SJCRH30 (cell line): ENCODE measurements at places on chromosomes 1 and 21. TPM values are rescaled to one million over a fixed set of nuclear protein-coding genes. Genes with fewer than 3 reads are reported as not detected.

- peaks cover 3% of the 10 kb centered on the region; the same call in 1 of the 2 replicates for H3K4me1 ChIP-seq
- no peak overlapping the region for H3K4me3 ChIP-seq
- no peaks in the 10 kb centered on the region for H3K36me3 ChIP-seq
- no peaks in the 10 kb centered on the region for H3K27me3 ChIP-seq
- no peak overlapping the region for H3K27ac ChIP-seq
Measured at GRCh38 chr1:116574581-116575291, 3.9 kb upstream of the CD58 start.

DNA sequence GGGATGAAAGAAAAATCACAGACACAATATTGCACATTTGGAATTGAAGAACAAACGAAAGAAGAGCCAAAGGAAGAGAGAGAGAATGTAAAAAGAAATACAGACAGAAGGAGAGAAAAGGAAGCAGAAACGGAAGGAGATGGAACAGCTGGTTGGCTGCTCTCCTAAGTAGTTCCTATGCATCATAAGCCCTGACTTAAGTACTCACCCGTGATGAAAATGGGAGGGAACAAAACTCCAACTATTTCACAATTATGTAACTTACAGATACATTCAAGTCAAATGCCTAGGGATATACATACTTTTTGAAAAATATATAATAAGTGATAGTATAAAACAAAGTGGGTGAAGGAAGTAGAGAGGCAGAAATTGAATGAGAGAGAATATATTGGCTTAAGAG is 88.5 kb downstream of the TTLL7 start:
- no peak overlapping the region for H3K4me3 ChIP-seq
- no peaks in the 10 kb centered on the region for H3K27me3 ChIP-seq
- no peak for DNase-seq
- peaks cover 4% of the 10 kb centered on the region; the same call in 1 of the 2 replicates for H3K4me1 ChIP-seq
- peaks cover 28% of the 10 kb centered on the region for H3K36me3 ChIP-seq

- 0 out of 2 replicates have a peak, but pooled peaks cover 4% of the 10 kb centered on the region for H3K27me3 ChIP-seq
- no peaks in the 10 kb centered on the region for H3K4me1 ChIP-seq
- H3K4me3 ChIP-seq, result no peak overlapping the region
- no peak for DNase-seq
- H3K27ac ChIP-seq, result no peak overlapping the region
- H3K36me3 ChIP-seq, result no peaks in the 10 kb centered on the region
Measured at GRCh38 chr1:24257373-24257772, 61.8 kb upstream of the GRHL3 start.

DNA sequence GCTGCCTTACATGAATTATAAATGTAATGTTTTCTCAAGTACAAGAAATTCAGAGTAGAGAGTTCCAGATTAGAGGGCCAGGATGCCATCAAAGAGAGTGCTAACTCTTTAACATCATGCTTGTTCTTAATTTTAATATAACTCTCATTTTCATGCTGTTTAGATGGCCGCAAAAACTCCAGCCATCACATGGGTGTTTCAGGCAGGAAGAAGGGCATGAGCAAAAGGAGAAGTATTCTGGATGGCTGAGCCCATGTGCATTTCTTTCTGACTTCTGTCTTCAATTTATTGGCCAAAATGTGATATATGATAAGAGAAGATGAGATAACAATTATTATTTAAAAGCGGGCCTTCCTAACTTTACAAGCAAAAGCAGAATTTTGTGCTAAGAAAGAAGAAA is 1328.6 kb downstream of the MRPL39 start:
- no peaks in the 10 kb centered on the region for H3K4me1 ChIP-seq
- no peak overlapping the region for H3K4me3 ChIP-seq
- no peak overlapping the region for H3K27ac ChIP-seq
- DNase-seq, result no peak

- no peak for DNase-seq
- H3K27me3 ChIP-seq, result no peaks in the 10 kb centered on the region
- H3K27ac ChIP-seq, result no peak overlapping the region
- peaks cover 49% of the 10 kb centered on the region for H3K36me3 ChIP-seq
- no peaks in the 10 kb centered on the region for H3K4me1 ChIP-seq
Measured at GRCh38 chr1:241888232-241888631, 40.2 kb downstream of the EXO1 start.

DNA sequence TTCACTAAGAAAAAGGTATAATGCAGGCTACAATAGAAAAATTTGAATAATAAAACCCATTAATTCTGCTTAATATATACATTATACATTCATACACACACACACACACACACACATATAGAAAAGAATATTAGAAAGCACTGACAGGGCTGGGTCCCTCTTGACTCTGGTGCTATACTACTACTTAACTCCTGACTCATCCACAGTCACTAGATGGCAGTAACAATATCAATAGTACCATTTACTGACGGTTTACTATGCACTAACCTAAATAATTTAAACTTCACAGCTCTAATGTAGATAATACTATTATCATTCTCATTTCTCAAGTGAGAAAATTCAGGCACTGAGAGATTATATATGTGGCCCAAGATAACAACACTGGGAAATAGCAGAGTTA is 87.5 kb downstream of the COP1 start:
- H3K4me3 ChIP-seq, result no peak overlapping the region
- no peaks in the 10 kb centered on the region for H3K27me3 ChIP-seq
- no peak for DNase-seq
- no peak overlapping the region for H3K27ac ChIP-seq
- H3K4me1 ChIP-seq, result no peaks in the 10 kb centered on the region
- peaks cover 15% of the 10 kb centered on the region; the same call in 1 of the 2 replicates for H3K36me3 ChIP-seq

DNA sequence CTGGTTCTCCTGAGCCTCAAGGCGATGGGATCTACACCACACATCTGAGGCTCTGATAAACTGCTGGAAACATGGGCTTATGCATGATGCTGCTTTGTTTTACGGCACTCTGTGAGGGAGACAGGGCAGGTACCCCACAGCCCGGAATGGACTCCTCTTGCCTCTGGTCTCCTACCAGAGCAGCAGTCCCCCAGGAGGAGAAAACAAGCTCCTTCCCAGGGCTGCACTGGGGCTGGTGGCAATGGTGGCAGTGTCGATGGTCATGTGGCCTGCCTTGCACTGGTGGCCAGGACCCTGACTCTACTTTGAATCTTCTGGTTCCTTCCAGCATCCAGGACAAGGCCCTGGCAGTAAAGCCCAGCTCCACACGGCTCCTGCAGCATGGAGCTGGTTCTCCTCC is 79.4 kb downstream of the TOMM20 start:
- H3K27me3 ChIP-seq, result no peaks in the 10 kb centered on the region
- no peaks in the 10 kb centered on the region for H3K36me3 ChIP-seq
- H3K4me1 ChIP-seq, result peaks cover 31% of the 10 kb centered on the region
- H3K4me3 ChIP-seq, result no peak overlapping the region

GRCh38 chr1:8663915-8664329 is 153.5 kb downstream of the RERE start:
- no peak overlapping the region for H3K27ac ChIP-seq
- peaks cover 46% of the 10 kb centered on the region for H3K4me1 ChIP-seq
- H3K27me3 ChIP-seq, result no peaks in the 10 kb centered on the region
- no peak for DNase-seq
- H3K36me3 ChIP-seq, result no peaks in the 10 kb centered on the region

DNA sequence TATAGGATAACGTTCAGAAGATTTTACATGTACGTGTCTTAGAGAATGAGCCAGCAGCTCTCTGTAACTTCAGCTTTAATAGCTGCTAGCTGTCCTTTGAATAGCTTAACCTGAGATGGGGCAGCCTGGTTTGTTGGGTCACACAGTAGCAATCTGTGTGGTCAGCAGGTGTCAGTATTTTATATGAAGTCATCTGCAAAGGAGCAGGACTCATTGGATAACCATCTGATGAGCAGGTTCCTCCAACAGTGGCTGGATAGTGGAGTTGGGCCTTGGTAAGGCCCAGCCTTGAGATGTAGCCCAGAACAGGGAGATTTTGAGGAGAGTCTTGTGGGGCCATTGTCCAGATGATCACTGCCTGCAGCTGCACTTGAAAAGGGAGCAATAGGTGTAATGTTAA is 6.4 kb downstream of the GSTM5 start:
- H3K4me1 ChIP-seq, result no peaks in the 10 kb centered on the region
- H3K36me3 ChIP-seq, result no peaks in the 10 kb centered on the region
- no peak overlapping the region for H3K4me3 ChIP-seq
- H3K27me3 ChIP-seq, result peaks cover 3% of the 10 kb centered on the region; the same call in 1 of the 2 replicates
- no peak overlapping the region for H3K27ac ChIP-seq
- no peak for DNase-seq

DNA sequence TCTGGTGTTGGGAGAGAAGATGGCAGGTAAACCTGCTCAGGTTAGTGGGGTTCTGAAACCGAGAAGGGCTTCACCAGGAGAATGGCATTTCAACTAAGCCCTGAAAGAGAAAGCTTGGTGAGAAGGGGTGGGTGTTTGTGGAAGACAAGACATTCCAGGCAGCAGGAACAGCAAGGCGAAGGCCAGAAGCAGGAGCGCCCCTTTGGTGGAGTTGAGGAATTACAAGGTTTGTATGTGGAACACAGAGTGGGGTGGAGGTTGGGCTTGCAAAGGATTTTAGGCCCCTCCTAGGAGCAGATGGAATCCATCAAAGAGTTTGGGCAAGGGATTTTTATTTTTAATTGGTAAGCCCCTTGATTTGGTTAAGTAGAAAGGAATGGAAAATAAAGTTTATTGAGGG is 24.8 kb upstream of the ELOA start:
- H3K4me3 ChIP-seq, result no peak overlapping the region
- peak; percentile 47 for DNase-seq
- no peaks in the 10 kb centered on the region for H3K4me1 ChIP-seq
- H3K27me3 ChIP-seq, result no peaks in the 10 kb centered on the region
- H3K36me3 ChIP-seq, result no peaks in the 10 kb centered on the region

DNA sequence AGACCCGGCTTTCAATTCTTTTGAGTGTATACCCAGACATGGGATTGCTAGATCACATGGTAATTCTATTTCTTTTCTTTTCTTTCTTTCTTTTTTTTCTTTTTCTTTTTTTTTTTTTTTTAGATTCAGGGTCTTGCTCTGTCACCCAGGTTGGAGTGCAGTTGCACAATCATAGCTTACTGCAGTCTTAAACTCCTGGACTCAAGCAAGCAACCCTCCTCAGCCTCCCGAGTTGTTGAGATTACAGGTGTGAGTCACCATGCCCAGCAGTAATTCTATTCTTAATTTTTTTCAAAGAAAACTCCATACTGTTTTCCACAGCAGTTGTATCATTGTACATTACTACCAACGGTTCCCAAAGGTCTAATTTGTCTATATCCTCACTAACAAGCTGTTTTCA is 13.5 kb upstream of the RNF186 start:
- no peaks in the 10 kb centered on the region for H3K36me3 ChIP-seq
- no peaks in the 10 kb centered on the region for H3K27me3 ChIP-seq
- no peak overlapping the region for H3K4me3 ChIP-seq

DNA sequence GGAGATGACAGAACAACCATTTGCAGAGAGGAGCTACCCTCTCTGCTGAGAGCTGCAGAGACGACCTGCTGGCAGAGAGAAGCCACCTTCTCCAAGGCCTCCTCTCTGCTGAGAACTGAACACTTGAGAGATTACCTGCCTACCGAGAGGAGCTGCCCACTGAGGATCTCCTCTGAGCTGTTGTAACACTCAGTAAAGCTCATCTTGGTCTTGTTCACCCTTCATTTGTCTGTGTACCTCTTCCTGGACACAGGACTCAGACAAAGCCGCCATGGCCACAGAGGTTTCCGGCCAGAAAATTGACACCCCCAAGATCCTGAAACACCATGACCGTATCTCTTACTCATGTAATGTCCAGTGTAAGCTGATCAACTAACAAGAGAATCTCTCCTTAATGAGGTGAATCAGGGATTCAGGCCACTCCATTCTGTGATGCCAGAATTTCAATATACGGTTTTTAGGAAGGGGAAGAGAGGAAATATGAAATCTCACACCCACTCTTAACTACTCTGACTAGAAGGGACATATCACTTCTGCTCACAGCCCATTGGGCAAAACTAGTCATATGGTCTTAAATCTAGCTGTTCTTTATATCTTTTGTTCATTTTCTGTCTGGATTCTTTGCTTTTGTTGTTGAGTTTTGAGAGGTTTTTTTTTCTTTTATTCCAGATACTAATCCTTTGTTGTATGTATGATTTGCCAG is 83.8 kb downstream of the RHOU start:
- no peak overlapping the region for H3K27ac ChIP-seq
- peaks cover 5% of the 10 kb centered on the region; the same call in 1 of the 2 replicates for H3K27me3 ChIP-seq
- H3K4me3 ChIP-seq, result no peak overlapping the region
- DNase-seq, result no peak
- H3K4me1 ChIP-seq, result no peaks in the 10 kb centered on the region
- H3K36me3 ChIP-seq, result no peaks in the 10 kb centered on the region

- DNase-seq, result no peak
- peaks cover 17% of the 10 kb centered on the region; the same call in 1 of the 2 replicates for H3K4me1 ChIP-seq
- peaks cover 17% of the 10 kb centered on the region for H3K36me3 ChIP-seq
- no peak overlapping the region for H3K4me3 ChIP-seq
- H3K27me3 ChIP-seq, result no peaks in the 10 kb centered on the region
Measured at GRCh38 chr1:228081144-228081543, 1.4 kb upstream of the ARF1 start.

DNA sequence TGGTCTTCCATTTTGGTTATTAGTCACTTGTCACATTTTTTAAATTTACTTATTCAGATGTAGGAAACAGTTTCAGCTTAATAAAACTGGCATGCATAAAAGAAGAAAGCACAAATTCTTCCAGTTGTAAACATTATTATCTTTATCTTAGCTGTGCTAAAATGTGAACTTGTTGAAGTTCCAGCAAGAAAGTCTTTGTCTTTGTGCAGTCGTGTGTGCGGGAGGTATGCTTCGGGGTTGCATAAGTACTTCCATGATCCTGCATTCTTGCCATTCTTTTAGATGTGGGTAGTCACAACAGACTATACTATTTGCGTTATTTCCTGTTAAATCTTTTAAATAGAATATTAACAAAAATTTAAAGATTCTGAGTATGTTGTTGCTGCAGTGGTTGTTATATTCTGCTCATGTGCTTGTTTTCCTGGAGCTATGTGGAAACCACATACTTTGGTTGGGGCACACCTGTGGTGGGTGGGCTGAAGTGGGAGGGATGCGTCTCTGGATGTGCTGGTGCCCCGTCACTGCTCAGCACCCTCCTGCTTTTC is 49.9 kb downstream of the CBS start:
- H3K27ac ChIP-seq, result no peak overlapping the region
- no peak overlapping the region for H3K4me3 ChIP-seq
- no peaks in the 10 kb centered on the region for H3K4me1 ChIP-seq
- no peak for DNase-seq
- H3K36me3 ChIP-seq, result peaks cover 37% of the 10 kb centered on the region
- no peaks in the 10 kb centered on the region for H3K27me3 ChIP-seq

DLGAP3 gene
- total RNA-seq, result 0.81 and 0.89 TPM in 2 replicates

FALEC gene
- 0.28 TPM in 1 of 2 replicates, not detected in the other for total RNA-seq

MAP1LC3C gene
- total RNA-seq, result 0.79 and 0.91 TPM in 2 replicates

TRPM2 gene
- total RNA-seq, result 0.61 and 0.87 TPM in 2 replicates

MRAP gene
- total RNA-seq, result not detected in 2 replicates

SLC44A3 gene
- total RNA-seq, result 0.10 TPM in 1 of 2 replicates, not detected in the other

TNFAIP8L2 gene
- total RNA-seq, result not detected in 2 replicates

TACSTD2 gene
- not detected in 2 replicates for total RNA-seq

SPATA46 gene
- total RNA-seq, result not detected in 2 replicates
